ENCODE measurements at places on chromosomes 13 and 19.

DNA sequence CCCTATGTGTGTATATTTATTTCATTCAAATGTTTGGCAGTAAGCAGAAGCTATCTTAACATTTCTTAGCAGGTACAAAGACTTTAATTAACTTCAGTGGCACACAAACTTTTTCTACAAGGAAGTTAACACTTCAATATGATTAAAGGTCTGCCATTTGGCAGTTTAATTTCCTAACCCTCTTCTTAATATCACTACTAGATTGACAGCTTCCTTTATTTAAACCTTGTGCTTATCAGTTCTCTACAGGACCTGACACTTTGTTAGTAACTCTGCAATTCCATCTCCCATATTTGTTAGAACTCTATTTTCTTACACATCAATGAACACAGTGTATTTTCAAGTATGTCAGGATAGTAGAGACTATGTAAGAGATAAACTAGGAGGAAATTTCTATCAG, 152.4 kb upstream of the ATXN8OS start:
- H3K27ac ChIP-seq: no peak overlapping the region
- H3K36me3 ChIP-seq: no peaks in the 10 kb centered on the region
- H3K4me1 ChIP-seq: no peaks in the 10 kb centered on the region
- H3K27me3 ChIP-seq: peaks cover 81% of the 10 kb centered on the region
- no peak overlapping the region for H3K4me3 ChIP-seq
- no peak for DNase-seq

- DNase-seq: peak; percentile 27
- no peaks in the 10 kb centered on the region for H3K27me3 ChIP-seq
- H3K27ac ChIP-seq: no peak overlapping the region
- H3K4me1 ChIP-seq: no peaks in the 10 kb centered on the region
- H3K4me3 ChIP-seq: no peak overlapping the region
Measured at GRCh38 chr13:101289764-101290163, 126.5 kb downstream of the NALCN start.

DNA sequence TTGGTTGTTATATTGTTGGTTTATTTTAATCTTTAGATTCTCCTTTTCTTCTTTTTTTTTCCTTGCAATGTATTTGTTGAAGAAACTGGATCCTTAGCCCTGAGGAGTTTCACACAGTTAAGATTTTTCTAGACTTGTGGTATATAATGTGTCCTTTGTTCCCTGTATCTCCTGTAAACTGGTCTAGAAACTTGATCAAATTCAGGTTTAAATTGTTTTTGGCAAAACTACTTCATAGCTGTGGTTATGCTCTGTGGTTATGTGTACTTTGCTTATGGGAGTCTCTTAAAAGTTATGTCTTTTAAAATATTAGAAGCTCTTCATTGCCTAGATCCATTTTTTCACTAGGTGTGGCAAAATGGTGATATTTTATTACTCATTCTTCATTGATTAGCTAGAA, 3.7 kb upstream of the MTRF1 start:
- H3K27me3 ChIP-seq: no peaks in the 10 kb centered on the region
- no peak for DNase-seq
- H3K36me3 ChIP-seq: peaks cover 9% of the 10 kb centered on the region
- H3K4me1 ChIP-seq: no peaks in the 10 kb centered on the region

- H3K27me3 ChIP-seq: no peaks in the 10 kb centered on the region
- peaks cover 21% of the 10 kb centered on the region for H3K4me1 ChIP-seq
- no peak for DNase-seq
- peak overlapping the region; percentile 85 for H3K4me3 ChIP-seq
- H3K36me3 ChIP-seq: no peaks in the 10 kb centered on the region
Measured at GRCh38 chr13:112687836-112688559, 1.8 kb upstream of the ATP11A start.

DNA sequence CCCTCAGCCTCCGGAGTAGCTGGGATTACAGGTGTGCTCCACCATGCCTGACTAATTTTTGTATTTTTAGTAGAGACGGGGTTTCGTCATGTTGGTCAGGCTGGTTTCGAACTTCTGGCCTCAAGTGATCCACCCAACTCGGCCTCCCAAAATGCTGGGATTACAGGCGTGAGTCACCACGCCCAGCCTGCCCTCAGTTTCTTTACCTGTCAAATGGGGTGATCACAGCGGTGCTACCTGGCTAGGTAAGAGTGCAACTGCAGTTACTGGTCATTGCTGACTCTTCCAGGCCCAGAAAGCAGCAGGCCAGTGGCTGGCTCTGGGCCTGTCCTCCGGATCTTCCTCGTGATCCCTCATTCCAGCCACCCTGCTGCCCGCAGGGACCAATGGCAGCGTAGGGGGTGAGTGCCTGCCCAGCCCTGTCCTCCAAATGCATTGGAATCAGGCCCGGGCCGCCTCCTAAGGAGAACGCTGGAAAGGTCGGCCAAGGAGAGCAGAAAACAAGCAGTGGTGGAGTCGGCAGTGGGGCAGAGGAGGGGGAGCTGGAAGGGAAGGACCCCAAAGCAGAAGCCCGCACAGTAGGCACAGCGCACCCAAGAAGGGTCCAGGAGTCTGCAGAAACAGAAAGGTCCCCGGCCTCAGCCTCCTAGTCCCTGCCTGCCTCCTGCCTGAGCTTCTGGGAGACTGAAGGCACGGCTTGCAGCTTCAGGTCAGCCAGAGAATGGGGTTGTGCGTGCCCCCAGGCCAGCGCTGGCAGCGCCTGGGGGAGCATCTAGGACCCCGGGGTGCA, 1.8 kb upstream of the SLC27A1 start:
- no peaks in the 10 kb centered on the region for H3K36me3 ChIP-seq
- peak overlapping the region; percentile 97 for H3K27ac ChIP-seq
- H3K27me3 ChIP-seq: no peaks in the 10 kb centered on the region
- no peak for DNase-seq
- peak overlapping the region; percentile 91 for H3K4me3 ChIP-seq

- H3K4me1 ChIP-seq: no peaks in the 10 kb centered on the region
- H3K36me3 ChIP-seq: no peaks in the 10 kb centered on the region
- H3K27me3 ChIP-seq: no peaks in the 10 kb centered on the region
Measured at GRCh38 chr13:83907196-83907989, 25.1 kb upstream of the SLITRK1 start.

DNA sequence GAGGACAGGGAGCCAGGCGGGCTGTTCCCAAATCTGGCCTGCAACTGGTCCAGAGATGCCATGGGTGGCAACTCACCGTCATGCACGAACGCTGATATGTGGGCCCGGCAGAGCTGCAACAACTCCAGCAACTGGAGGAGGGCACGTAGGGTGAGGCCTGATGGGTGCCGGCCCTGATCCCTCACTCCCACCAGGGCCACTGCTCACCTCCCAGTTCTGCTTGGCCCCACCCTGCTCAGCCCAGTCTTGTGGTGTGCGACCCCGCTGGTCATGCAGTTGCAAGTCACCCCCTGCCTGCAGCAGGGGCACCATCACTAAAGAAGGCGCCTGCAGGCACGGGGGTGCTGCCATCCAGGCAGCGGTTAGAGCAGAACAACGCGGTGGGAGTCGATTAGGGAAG, 16.9 kb downstream of the ARHGAP33 start:
- H3K27ac ChIP-seq: no peak overlapping the region
- DNase-seq: no peak
- H3K36me3 ChIP-seq: no peaks in the 10 kb centered on the region
- H3K4me1 ChIP-seq: no peaks in the 10 kb centered on the region

GRCh38 chr19:4984438-4984990, 15.6 kb downstream of the KDM4B start:
- no peaks in the 10 kb centered on the region for H3K27me3 ChIP-seq
- no peaks in the 10 kb centered on the region for H3K36me3 ChIP-seq
- H3K4me3 ChIP-seq: no peak overlapping the region
- no peak for DNase-seq

DNA sequence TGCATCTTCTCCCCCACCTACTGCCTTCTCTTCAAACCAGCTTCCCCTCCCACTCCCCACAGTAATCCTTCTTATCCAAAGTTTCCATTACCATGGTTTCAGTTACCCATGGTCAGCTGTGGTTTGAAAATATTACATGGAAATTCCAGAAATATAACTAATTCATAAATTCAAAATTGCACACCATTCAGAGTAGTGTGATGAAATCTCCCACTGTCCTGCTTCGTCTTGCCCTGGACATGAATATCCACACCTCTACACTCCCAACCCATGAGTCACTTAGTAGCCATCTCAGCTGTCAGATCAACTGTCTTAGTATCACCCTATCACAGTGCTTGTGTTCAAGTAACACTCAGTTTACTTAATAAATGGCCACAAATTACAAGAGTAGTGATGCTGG, 3.8 kb upstream of the KCTD12 start:
- H3K4me3 ChIP-seq: no peak overlapping the region
- peak; percentile 82 for DNase-seq
- H3K36me3 ChIP-seq: no peaks in the 10 kb centered on the region
- H3K27ac ChIP-seq: peak overlapping the region; percentile 86

DNA sequence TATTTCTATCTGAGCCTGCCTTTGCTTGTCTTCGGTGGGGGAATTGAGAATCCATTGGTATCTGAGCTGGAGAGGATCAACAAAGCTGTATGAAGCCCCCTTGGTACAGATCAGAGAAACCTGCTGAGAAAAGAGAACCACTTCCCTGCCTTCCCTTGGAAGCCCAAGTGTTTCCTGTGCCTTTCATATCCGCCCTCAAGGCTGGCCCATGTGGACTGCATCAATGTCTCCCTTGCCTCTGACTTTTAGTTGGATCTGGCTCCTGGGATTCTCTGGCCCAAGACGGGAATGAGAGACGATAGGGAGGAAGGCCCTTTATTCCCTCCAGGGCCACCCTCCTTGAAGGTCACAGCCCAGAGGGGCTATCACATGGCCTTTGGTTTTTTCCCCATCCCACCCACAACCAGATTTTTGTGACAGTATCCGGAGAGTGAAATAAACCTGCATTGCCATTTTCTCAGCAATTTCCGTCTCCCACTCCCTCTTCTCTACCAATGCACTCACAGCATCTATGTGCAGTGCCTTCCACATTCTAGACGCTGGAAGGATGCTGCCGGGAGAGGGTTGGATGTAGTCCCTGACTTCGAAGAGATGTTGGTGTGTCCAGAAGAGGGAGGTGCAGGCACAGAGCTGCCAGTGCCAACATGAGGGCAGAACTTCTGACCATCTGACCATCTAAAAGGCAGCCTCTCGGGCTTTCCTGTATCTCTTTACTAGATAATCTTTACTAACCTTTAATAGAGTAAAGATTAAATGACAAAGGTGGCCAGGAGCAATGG, 63.8 kb downstream of the KCTD15 start:
- no peak overlapping the region for H3K4me3 ChIP-seq
- no peaks in the 10 kb centered on the region for H3K4me1 ChIP-seq
- no peaks in the 10 kb centered on the region for H3K36me3 ChIP-seq
- H3K27me3 ChIP-seq: peaks cover 12% of the 10 kb centered on the region
- DNase-seq: no peak
- no peak overlapping the region for H3K27ac ChIP-seq
